ENCODE measurements at places on chromosomes 2 and 18.

DNA sequence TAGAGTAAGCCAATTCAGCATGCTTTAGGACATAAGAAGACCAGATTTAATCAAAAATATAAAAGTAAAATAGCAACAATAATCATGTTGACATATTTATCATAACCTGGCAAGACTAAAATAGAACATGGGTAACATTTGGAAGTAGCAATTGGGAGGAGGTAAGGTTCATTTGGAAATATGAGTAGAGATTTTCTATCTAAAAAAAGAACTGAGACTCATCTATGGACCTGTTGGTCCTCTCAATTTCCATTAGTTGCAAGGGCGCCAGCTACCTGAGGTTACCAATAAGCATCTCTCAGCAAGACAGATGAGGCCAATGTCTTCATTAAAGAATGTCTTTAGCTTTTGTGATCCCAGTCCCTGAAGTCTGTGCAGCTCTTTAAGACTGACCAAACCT lies 196.0 kb downstream of the IRS1 start:
- no peak for DNase-seq

GRCh38 chr2:26559044-26559405 lies 81.1 kb upstream of the OTOF start:
- DNase-seq = no peak

GRCh38 chr2:100042562-100042961 lies 99.8 kb downstream of the AFF3 start:
- no peak for DNase-seq

- no peak for DNase-seq
Measured at GRCh38 chr2:187594801-187595200, 40.6 kb upstream of the TFPI start.

DNA sequence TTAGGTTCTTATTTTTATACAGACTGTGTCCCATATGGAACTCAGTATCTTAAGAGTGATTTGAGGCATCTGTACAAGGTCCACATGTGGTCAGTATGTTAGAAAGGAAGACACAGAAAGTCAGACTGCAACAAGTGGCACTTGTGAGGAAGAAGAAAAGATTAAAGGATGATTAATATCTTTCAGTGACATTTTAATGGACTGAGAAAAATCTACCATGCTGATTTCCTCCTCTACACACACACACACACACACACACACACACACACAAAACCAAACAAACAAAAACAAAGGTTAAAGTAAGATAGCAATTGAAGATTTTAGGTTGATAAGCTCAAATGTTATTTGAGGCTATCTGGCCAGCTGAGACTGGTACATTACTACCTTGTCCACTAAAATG lies 94.5 kb upstream of the CHRNA1 start:
- DNase-seq = no peak

GRCh38 chr2:108074150-108074549 lies 87.8 kb downstream of the SLC5A7 start:
- no peak for DNase-seq
